ENCODE measurements at places on chromosomes 4 and X. TPM values are rescaled to one million over a fixed set of nuclear protein-coding genes. Genes with fewer than 3 reads are reported as not detected.

The BRS3 gene
- total RNA-seq: not detected

The SORCS2 gene
- not detected for total RNA-seq

The CDS1 gene
- total RNA-seq: not detected

The PRRG3 gene
- total RNA-seq: not detected

The RNF128 gene
- total RNA-seq: 0.43 TPM

The EOLA1 gene
- 7.8 TPM for total RNA-seq

The PLP2 gene
- total RNA-seq: 32.4 TPM

The CITED1 gene
- total RNA-seq: 4.3 TPM

All from G401 (cell line).